ENCODE measurements at places on chromosomes 1 and 21.

- no peak for DNase-seq
Observed at GRCh38 chr1:243672539-243673074, 177.4 kb downstream of the AKT3 start.

- DNase-seq: no peak
Observed at GRCh38 chr21:46031484-46031883, 49.9 kb downstream of the COL6A1 start.

GRCh38 chr1:77542813-77543420 lies 139.5 kb downstream of the ZZZ3 start:
- DNase-seq: no peak

- no peak for DNase-seq
Observed at GRCh38 chr1:15236321-15236721, 10.7 kb upstream of the FHAD1 start.

DNA sequence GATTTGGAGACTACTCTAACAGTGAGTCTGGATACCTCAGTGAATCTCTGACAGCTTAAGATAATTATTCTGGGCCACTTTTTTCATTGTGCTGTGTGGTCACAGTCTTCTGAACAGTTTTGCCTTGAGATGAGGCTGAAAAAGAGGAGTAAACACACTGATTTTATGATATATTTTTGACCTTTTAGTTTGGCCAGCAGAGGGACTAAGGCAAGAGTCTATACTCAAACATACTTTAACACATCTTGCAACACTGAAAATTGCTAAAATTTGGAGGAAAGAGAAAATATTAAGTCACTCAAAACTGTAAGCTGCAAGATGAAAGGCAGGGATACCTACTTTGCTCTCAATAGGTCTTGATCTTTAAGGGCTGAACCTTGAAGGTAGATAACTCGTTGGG lies 182.7 kb downstream of the KCNT2 start:
- DNase-seq: no peak

GRCh38 chr1:20682571-20683236 lies 21.5 kb upstream of the DDOST start:
- no peak for DNase-seq

GRCh38 chr1:167428395-167428794 lies 89.9 kb downstream of the CD247 start:
- DNase-seq: no peak

DNA sequence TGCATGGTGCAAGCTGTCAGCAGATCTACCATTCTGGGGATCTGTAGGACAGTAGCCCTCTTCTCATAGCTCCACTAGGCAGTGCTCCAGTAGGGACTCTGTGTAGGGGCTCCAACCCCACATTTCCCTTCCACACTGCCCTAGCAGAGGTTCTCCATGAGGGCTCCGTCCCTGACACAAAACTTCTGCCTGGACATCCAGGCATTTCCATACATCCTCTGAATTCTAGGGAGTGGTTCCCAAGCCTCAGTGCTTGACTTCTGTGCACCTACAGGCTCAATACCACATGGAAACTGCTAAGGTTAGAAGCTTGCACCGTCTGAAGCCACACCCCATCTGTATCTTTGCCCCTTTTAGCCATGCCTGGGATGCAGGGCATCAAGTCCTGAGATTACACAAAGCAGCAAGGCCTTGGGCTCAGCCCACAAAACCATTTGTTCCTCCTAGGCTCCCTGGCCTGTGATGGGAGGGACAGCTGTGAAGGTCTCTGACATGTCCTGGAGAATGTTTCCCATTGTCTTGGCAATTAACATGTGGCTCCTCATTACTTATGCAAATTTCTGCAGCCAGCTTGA lies 117.0 kb upstream of the NFIA start:
- DNase-seq: no peak

GRCh38 chr1:1670866-1671265 lies 12.1 kb upstream of the CDK11B start:
- no peak for DNase-seq

DNA sequence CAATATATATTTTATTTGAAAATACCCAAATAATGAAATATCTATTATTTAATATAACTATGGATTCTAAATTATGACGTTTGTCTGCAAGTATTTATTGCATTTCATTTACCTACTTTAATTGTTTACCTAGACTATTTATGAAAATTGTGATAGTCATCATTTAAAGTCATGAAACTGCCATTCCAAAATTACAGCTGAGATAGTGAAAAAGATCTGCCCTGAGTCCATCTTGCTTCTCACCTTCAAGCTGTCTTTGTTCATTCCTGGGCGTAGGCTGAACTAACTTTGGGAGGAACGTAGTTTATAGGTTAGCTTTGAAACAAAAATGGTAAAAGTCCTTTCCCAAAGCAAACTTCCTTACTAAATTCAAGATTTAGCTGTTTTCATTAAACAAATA lies 12.4 kb upstream of the HPDL start:
- DNase-seq: no peak

- DNase-seq: no peak
Observed at GRCh38 chr1:229079016-229079595, 191.8 kb upstream of the RAB4A start.

GRCh38 chr1:199762572-199762971 lies 264.9 kb upstream of the NR5A2 start:
- no peak for DNase-seq

DNA sequence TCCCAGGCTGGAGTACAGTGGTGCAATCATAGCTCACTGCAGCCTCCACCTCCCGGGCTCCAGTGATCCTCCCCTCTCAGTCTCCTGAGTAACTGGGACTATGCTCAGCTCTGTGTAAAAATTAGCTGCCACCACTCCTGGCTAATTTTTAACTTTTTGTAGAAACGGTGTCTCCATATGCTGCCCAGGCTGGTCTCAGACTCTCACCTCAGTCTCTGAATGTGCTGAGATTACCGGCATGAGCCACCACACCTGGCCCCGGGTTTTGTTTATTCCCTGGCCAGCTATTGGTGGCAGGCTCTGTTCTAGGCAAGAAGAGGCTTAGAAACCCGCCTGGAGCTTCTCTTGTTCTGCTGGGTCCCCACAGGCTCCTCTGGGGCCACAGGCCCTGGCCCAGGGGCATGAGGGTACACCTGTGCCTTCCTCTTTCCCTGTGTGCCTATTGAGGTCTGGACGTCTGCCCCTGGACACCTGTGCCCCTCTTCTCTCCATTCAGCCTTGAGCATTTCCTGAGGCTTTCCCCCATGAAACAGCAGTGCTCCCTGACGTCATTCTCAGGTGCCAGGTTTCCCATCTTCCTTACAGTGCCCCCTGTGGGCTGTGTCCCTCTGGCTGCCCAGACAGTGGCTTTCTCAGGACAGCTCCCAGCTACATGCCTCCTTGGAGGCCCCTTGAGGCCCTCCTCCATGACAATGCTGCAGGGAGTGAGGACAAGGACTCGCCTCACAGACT lies 57.5 kb downstream of the PCP4 start:
- no peak for DNase-seq

DNA sequence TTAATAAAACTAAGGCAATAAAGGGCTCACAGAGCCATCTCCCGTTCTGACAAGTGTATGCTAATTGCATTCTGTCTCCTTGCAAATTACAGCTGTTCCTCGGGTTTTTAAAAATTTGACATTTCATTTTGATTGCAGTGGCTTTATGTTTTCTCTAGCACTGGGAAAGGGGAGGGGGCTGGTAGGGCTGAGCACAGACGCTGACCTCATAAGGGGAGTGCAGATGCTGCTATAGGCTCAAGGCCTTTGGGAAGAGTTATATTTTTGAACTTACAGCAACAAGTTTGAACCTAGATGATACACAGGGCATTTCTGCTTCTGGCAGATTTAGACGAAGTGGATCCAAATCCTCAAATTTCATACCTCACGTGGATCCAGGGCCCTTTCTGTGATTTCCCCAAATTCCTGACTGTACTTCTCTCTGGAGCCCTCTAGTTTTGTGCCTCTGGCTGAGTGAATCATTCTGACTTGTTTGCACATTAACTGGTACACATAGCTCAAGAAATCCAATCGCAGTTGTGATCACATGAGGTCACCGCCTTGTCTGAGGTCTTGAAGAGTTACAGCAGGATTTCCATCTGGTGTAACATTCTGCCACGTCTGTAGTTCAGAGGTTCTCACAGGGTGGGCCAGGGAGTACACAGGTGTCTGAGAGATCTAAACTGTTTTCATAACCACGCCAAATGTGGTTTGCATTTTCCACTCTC lies 230.3 kb downstream of the C1orf94 start:
- no peak for DNase-seq

DNA sequence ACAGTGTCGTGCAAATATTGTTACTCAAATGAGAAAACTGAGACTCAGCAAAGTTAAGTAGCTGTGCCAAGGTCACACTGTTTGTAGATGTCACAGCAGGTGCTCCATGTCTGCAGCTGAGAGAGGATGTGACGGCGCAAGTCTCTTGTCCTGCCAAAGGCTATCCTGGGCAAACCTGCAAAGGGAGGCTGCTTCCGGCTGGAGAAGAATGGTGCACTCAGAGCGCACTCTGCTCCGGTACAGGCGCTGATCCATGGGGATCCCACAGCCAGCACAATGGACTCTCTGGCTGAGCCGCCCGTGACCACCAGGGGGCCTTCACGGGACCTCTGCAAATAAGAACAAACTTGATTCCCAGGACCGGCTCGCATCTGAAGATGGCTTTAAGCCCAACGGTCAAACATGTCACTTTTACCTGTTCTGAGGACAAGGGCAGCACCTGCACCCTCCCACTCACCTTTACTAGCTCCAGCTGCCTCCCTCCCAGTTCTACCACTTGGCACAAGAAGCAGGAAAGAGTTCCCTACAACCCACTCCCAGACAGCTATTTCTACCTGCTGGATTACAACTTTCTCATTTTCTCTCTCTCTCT lies 21.9 kb downstream of the RD3 start:
- DNase-seq: peak; percentile 49

DNA sequence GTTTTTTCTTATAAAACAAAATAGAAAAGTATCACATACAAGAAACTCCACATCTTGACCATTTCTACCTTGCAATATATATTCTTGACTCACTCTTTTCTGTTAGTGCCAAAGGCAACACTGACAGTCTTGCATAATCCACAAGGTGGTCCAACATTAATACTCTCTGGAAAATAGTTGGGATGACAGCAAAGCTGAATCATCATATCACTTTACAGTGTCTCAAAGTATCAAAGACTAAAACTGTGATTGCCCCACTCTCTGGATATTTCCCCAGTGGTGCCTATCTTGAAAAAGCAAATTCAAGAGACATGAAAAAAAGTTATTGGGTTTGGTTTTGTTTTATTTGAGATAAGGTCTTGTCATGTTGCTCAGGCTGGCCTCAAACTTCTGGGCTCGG lies 14.6 kb upstream of the TGFBR3 start:
- no peak for DNase-seq

- DNase-seq: no peak
Observed at GRCh38 chr1:1598051-1598719, 1.8 kb downstream of the FNDC10 start.

DNA sequence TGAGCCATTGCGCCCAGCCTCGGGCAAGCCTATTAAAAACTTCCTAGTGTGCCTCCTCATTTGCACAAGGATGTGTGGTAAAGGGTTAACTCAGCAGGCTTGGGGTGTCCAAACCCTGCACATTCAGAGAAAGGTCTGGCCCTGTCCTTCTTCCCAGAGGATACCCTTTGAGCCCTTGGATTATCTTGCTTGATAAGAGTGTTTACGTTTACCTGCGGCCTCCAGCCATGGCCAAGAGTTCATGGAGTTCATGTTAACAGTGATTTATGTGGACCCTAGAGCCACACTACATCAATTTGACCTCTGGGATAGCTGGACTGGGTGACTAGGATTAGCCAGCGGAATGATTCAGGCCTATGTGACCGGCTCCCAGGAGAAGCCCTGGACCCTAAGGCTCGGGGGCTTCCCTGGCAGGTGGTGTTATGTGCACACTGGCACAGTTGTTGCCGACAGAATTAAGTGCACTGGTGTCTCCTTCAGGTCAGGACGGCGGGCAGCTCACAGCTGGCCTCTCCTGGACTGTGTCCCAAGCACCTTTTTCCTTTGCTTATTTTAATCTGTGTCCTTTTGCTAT lies 7.7 kb upstream of the TCP10L start:
- DNase-seq: no peak

GRCh38 chr1:170660871-170661645 lies 2.9 kb upstream of the PRRX1 start:
- no peak for DNase-seq

DNA sequence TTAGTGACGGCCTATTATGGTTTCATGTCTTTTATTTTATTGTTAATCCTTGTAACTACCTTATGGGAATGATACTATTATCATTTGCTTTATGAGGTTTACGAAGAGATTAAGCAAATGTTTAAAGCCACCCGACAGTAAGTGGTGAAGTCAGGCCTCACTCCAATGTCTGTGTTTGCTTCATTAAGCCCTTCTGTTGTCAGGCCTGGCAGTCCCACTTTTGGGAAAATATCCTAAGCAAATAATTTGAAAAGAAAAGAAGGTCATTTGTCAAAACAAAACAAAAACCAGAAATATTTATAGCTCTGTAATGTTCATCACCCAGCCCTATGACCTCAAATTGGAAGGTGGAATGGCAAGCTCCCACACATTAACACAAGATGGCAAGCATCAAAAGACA lies 40.7 kb upstream of the USP24 start:
- DNase-seq: no peak

GRCh38 chr21:39597595-39597994 lies 15.1 kb upstream of the B3GALT5 start:
- no peak for DNase-seq

- no peak for DNase-seq
Observed at GRCh38 chr1:37540036-37540785, 13.9 kb downstream of the SNIP1 start.

DNA sequence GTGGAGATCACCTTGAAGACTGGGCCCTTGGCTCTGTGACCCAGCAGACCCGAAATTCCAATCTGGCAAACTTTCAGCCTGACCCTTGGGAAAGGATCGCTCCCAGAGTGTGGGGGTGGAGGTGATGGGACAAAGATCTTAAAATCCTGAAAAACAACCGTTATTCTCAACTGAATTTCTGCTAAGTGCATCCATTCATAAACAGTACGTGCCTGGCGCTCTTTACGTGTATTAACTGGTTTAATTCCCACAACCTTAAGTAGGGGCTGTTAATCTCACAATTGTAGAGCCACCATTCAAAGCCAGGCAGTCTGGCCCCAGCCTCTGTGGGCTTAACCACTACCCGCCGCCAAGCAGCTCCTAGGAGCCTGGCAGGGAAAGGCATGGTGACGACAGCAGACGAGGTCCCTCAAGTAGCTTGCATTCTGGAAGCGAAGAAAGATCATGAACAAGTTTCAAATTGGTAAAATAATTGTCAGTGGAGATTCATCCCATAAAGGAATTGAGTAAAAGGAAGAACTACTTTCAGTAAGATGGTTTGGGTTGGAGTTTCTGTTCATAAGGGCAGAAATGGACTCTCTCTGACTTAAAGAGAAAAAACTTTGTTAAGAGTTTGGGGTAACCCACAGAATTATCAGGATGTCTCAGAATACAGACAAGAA lies 11.4 kb upstream of the RGS16 start:
- peak; percentile 36 for DNase-seq

GRCh38 chr1:155650231-155650757 lies 38.3 kb downstream of the YY1AP1 start:
- DNase-seq: no peak

- DNase-seq: no peak
Observed at GRCh38 chr1:164754088-164754600, 195.2 kb downstream of the PBX1 start.
